Neural crest cell (in vitro differentiated cells): ENCODE measurements at places on chromosomes 6 and 20.

DNA sequence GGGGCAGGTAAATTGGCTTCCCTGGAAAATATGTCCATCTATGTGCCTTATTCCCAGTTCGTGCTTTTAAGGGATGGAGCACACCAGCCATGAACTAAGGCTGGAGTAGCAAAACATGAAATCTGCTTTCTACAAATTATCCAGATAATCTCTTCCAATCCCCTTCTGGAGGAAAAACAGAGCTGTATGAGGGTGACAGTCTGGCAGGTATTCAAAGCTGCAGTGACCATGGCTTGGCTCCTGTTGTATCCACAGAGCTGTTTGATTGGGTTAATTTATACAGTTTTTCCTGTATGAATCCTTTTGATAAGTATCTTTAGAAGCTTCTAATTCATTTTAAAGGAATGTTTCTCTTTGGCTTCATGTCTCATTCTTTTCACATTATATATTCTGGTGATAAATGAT is 144.4 kb downstream of the AIG1 start:
- no peak for DNase-seq

DNA sequence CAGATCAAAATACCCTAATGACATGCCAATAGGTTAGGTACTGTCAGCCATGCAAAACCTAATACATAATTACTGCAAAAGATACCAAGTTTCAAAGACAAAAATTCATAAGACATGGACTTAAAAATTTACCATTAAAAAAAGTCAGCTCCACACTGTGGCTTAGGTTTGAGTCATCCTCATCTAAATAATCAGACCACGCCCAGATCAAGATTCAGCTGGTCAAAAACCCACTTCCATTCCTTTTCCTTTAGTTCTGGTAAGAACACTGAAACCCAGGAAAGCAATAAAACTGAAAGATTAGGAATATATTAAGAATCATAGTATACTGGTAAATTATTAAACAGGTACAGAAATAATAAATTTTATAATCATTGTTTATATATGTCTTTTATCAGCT is 81.0 kb upstream of the ASF1A start:
- no peak for DNase-seq

- no peak for DNase-seq
Measured at GRCh38 chr20:20331817-20332216, 36.1 kb upstream of the INSM1 start.

GRCh38 chr6:66735106-66735890 is 1028.3 kb upstream of the EYS start:
- DNase-seq: no peak

DNA sequence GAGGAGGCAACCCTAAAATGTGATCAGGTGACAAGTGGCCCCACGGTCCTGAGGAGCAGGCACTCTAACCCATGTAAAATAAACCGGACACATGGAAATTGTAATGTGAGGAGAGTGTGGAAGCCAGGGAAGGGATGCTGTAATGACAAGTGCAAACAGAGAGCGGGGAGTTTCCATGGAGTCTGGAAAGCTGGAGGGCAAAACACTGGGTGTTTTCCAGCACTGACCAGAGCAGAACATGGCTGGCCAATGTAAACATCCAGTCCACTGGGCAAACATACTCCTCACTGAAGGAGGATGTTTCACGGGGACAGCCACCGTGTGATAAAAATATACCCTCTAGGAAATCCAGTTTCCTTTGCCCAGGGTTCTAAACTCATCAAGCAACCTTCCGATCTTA is 219.0 kb upstream of the JARID2 start:
- no peak for DNase-seq

GRCh38 chr20:46322641-46323040 is 14.3 kb upstream of the CDH22 start:
- DNase-seq: no peak

DNA sequence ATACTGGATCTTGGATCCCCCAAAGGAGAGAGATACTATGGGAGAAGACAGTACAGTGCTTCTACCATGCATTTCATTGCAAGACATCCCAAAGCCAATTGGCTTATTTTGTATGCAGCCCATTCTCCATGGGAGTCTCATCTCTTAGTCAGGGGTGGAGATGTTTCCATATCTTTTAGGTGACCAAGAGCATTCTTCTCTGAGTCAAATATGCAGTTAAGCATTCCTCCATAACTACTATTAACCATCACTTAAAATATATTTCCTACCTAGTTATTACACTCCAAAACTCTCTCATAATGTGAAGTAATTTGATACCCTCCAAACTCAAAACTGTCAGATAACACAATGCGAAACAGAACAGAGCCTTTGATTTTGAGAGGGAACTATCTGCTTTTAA is 542.6 kb downstream of the HDGFL1 start:
- no peak for DNase-seq

DNA sequence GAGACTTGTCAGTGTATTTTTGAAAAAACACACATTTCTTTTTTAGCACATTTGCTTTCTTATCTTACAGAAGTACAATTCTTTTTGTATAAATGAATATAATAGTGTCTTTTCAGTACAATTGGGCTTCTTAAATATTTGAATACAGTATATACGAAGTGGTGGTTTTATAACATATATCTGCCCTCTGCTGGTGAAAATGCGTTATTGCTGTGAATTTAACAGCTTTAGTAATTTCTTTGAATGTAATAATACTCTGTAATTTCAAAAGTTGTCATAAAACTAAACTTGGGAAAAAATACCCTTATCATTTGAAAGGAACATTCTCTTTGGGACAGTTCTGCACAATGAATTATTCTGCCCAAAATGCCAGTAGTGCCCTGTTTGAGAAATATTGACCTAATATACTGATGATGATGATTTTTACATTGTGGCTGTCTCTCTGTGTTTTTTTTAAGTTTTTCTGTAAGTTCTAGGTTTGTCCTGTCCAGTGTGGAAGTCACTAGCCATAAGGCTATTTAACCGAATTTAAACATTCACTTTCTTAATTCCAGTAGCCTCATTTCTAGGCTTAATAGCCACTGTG is 19.0 kb downstream of the SMAP1 start:
- no peak for DNase-seq

GRCh38 chr6:2034256-2034655 is 211.1 kb downstream of the GMDS start:
- no peak for DNase-seq

DNA sequence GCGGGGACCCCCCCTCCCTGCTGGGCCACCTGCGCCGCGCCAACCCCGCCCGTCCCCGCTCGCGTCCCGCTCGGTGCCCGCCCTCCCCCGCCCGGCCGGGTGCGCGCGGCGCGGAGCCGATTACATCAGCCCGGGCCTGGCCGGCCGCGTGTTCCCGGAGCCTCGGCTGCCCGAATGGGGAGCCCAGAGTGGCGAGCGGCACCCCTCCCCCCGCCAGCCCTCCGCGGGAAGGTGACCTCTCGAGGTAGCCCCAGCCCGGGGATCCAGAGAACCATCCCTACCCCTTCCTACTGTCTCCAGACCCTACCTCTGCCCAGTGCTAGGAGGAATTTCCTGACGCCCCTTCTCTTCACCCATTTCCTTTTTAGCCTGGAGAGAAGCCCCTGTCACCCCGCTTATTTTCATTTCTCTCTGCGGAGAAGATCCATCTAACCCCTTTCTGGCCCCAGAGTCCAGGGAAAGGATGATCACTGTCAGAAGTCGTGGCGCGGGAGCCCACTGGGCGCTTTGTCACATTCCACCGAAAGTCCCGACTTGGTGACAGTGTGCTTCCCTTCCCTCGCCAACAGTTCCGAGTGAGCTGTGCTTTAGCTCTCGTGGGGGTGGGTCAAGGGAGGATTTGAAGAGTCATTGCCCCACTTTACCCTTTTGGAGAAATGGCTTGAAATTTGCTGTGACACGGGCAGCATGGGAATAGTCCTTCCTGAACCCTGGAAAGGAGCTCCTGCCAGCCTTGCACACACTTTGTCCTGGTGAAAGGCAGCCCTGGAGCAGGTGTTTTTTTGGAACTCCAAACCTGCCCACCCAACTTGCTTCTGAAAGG is 2.1 kb downstream of the VEGFA start:
- DNase-seq: peak; percentile 45

- DNase-seq: no peak
Measured at GRCh38 chr6:105321728-105322127, 81.2 kb downstream of the PREP start.

GRCh38 chr6:56335726-56336125 is 88.3 kb upstream of the COL21A1 start:
- no peak for DNase-seq

- DNase-seq: no peak
Measured at GRCh38 chr20:5535125-5535756, 215.0 kb upstream of the SHLD1 start.
